Bronchial epithelial cell (primary cell): ENCODE measurements at places on chromosomes 2 and 18. TPM values are rescaled to one million over a fixed set of nuclear protein-coding genes. Genes with fewer than 3 reads are reported as not detected.

ARL4C gene
- 7.8 and 9.5 TPM in 2 replicates for total RNA-seq

CLK1 gene
- total RNA-seq = 84.1 and 96.1 TPM in 2 replicates

SERPINB10 gene
- total RNA-seq = under 0.01 and 0.79 TPM in 2 replicates

XDH gene
- total RNA-seq = 1.9 and 6.1 TPM in 2 replicates

NPHP1 gene
- total RNA-seq = 1.6 and 2.4 TPM in 2 replicates

CRYBA2 gene
- total RNA-seq = not detected in 2 replicates

FBXO15 gene
- 0.13 TPM in 1 of 2 replicates, not detected in the other for total RNA-seq
